ENCODE measurements at places on chromosomes 3 and 15.

- no peak for DNase-seq
Observed at GRCh38 chr3:184811034-184811433, 932 bp upstream of the VPS8 start.

DNA sequence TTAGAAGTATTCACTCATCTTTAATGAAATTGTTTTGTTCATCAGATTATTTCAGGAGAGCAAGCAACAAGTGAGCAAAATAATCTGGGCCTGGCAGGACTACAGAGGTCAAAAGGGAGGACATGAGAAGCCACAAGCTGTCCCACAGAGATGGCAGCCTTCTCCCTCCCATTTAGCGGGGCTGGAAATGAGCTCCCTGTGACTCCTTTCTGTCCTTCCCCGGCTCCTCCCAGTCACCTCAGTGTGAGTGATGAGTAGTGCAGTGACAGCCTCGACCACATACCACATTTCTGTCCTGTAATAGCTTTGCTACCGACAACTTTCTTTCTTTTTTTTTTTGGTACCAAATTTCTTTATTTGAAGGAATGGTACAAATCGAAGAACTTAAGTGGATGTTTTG lies 38.0 kb downstream of the RAB7A start:
- no peak for DNase-seq

- no peak for DNase-seq
Observed at GRCh38 chr15:37715101-37715500, 219.3 kb upstream of the TMCO5A start.

DNA sequence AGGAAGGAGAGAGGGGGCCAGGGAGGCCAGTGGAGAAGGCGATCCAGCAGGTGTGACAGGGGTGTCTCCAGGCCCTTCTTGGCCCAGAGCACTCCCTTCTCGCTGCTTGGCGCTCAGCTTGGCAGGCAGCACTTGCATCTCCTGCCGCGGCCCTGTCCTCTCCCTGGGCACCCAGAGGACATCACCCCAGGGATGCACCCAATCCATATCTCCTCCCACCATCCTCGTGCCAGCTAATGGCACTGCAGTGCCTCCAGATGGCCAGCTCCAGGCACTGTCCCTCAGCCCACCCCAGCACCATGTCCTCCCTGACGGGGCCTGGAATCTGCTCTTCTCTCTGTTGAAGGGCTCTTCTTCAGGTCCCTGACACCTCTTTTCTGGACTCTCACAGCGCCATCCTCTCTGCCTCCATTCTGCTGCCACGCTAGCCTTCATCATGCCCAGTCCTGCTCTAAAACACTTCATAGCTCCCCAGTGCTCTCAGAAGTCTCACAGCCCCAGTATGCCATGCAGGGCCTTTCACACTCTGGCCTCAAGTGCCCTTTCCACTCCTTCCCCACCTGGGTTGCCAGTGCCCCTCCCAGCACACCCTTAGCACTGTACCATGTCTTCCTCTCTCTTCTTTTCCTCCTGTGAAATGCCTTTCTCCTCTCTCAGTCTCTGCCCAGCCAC lies 106.8 kb upstream of the SLC6A11 start:
- no peak for DNase-seq

DNA sequence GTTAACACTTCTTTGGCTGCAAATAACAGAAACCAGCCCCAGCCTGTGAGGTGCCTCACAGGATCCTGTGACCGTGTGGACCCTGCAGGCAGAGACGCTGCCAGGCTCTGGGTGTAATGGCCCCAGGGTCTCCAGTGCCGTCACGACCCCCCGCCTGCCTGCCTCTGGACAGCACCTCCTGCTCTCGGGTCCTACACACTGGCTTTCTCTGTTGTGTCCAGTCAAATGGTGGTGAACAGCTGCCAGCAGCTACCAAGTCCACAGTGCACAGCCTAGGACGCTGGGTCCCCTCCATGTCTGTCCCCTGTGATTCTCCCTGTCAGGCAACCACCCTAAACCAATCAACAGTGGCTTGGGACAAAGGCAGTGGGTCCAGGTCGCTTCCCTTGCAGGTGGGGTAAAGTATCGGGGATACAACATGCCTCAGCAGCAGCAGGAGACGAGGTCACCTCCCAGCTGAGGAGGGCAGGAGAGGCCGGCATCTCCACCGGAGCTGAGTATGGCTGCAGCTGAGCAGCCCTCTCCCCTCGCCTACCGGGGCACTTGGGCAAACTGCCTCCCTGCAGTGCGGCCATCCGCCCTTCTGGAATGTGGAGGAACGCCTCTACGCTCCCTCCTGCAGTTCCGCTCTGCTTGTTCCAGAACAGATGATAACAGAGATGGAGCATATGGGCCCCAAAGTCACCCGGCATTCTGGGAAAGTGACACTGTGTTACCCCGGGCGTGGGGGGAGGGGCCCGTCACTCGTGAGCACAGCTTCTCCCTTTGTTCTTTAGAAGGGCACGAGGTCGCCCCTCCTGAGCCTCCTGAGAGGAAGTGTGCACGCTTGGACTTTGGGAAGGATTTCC lies 21.1 kb upstream of the SKOR1 start:
- DNase-seq: no peak

DNA sequence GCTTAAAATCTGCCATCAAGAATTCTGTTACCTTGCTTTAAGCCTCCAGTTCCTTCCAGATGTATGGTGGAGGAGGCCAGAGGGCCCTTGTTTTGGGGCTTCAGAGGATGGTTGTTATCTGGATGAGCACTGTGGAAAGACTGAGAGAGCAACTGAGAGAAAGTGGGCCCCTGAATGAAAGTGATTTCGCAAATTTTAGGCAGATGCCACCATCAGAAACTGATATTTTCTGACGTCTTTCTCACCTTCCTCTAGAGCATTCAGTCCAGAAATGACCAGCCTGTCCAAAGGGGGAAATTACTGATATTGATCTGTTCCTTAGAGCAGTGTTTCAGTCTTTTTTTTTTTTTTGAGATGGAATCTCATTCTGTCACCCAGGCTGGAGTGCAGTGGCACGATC lies 13.4 kb downstream of the B3GNT5 start:
- no peak for DNase-seq

DNA sequence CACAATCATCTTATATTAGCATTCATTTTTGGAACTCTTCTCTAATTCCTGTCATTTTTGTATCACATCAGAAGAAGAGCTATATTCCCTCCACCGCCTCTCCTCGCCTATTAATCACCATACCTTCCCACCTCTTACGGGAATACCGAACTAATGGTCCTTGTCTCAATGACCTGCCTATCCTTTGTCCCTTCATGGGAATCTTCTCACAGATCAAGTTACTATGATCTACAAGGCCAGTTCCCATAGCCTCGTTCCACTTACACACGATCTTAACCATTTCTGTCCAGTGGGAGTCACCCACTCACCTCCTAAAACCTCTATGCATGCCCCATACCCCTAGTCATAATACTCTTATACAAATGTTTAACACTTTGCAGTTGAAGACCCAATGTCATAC lies 342.6 kb upstream of the TPRG1 start:
- no peak for DNase-seq

- DNase-seq: no peak
Observed at GRCh38 chr15:49064884-49065283, 18.6 kb upstream of the SECISBP2L start.

DNA sequence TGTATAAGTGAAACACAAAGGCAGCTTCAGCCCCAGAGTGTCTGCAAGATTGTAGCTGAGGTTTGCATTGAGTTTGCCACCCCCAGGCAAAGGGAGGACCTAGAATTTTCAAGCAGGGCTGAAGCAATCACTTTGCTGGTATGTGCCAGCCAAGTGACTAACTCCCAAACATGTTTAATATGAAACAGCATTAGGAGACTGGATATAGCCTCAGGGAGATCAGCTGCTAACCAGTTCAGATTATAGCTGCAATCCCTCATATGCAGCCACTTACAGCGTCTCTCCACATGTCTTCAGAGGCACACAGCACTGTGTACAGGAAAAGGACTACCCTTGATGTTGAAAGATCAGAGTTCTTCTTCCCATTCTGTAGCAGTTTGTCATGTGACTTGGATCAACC lies 38.4 kb upstream of the PPP2R3A start:
- DNase-seq: no peak

- no peak for DNase-seq
Observed at GRCh38 chr3:106473576-106474475, 605.0 kb upstream of the CBLB start.

GRCh38 chr3:71702131-71703024 lies 22.8 kb downstream of the EIF4E3 start:
- DNase-seq: no peak

GRCh38 chr3:46359733-46360493 lies 6.0 kb downstream of the CCR2 start:
- no peak for DNase-seq

DNA sequence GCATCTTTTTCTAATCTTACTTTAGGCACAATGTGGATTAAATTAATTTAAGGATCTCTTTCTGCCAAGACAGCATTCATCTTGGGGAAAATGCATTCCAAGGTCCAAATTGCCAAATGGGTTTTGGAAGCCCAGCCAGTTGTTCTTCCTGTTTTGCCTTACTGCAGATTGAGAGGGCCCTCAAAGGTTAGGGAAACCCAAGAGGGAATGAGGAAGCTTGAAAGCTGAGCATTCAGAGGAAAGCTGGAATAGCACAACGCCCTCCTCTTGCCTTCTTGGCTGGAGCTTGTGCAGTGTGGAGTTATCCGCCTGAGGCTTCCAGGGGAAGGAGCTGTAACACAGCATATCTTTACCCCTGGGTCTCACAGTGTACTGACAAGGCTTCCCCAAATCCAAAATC lies 18.2 kb upstream of the SACM1L start:
- DNase-seq: no peak

GRCh38 chr15:58361273-58361759 lies 70.5 kb upstream of the LIPC start:
- no peak for DNase-seq

DNA sequence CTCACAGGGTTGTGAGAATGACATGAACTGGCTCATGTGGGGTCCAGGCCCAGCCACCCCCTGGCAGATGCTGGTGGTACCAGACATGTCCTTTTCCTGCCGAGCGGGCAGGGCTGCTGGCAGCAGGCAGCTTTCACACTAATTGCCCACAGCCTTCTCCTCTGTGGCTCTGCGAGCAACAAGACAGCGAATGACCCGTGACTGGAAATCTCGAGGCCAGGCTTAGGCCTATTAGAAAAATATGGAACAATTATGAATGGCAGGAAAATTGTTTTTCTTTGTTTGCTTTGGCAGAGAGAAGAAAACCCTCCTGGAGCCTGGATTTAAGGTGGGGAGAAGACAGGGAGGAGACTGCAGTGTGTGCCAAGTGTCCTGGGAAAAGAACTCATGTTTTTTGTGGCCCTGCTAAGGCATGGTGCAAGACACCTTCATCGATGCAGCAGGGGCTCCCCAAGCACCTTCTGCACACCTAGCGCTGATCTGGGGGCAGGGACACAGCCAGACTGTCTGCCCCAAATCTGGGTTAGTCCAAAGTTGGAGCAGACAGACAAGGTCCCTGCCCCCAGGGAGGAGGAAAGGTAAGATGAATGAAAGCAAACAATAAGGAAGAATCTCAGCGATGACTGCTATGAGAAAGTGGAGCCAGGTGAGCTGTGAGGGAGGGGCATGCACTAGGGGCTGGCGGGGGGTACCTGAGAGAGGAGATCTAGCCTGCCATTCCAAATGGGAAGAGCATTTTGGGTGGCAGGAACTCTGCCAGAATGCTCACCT lies 193.8 kb upstream of the TLE3 start:
- no peak for DNase-seq

GRCh38 chr3:133317866-133318265 lies 82.0 kb upstream of the BFSP2 start:
- no peak for DNase-seq

Data from GOT3 (cell line).